ENCODE measurements at places on chromosomes 6 and 20. TPM values are rescaled to one million over a fixed set of nuclear protein-coding genes. Genes with fewer than 3 reads are reported as not detected.

Gene FAM162B
- total RNA-seq, result 5.2 TPM

Gene HLA-DQB1
- total RNA-seq, result 4.6 TPM

Gene GPX5
- not detected for total RNA-seq

Gene NOX3
- total RNA-seq, result not detected

Gene ATXN1
- 36.7 TPM for total RNA-seq

Gene CAPN11
- total RNA-seq, result 0.97 TPM

Gene PRR18
- total RNA-seq, result 0.26 TPM

Gene IPCEF1
- total RNA-seq, result 1.2 TPM

Gene MC3R
- not detected for total RNA-seq

Gene ASF1A
- total RNA-seq, result 19.2 TPM

Gene CD40
- total RNA-seq, result 13.7 TPM

Gene PPP1R3G
- total RNA-seq, result 7.4 TPM

Gene IP6K3
- 23.8 TPM for total RNA-seq

Gene OR2J2
- not detected for total RNA-seq

Gene POM121L2
- total RNA-seq, result not detected

Gene MCUR1
- total RNA-seq, result 21.1 TPM

Gene TRERF1
- 1.2 TPM for total RNA-seq

Gene TBX18
- total RNA-seq, result 10.1 TPM

Gene AARS2
- total RNA-seq, result 9.6 TPM

Gene POU5F1
- total RNA-seq, result 0.71 TPM

Gene CRISP3
- not detected for total RNA-seq

Gene TAGAP
- total RNA-seq, result 2.6 TPM

Gene PACRG
- 4.5 TPM for total RNA-seq

Gene SCRT2
- total RNA-seq, result not detected

Gene HEY2
- 2.5 TPM for total RNA-seq

Gene PDRG1
- total RNA-seq, result 9.6 TPM

Gene ASIP
- 1.5 TPM for total RNA-seq

Gene BEND3
- 1.1 TPM for total RNA-seq

Gene C20orf144
- total RNA-seq, result not detected

Gene SYCP2
- 1.8 TPM for total RNA-seq

Gene PGC
- not detected for total RNA-seq

Gene DYNLT2
- total RNA-seq, result 0.59 TPM

Gene ARMH2
- total RNA-seq, result not detected

Gene PGBD1
- 2.7 TPM for total RNA-seq

Gene RAET1E
- total RNA-seq, result 0.89 TPM

Gene RFX6
- not detected for total RNA-seq

Gene BPIFB4
- not detected for total RNA-seq

Gene HLA-DMB
- total RNA-seq, result 15.8 TPM

Gene LPIN3
- total RNA-seq, result 12.1 TPM

Gene EYA2
- total RNA-seq, result 3.0 TPM

Gene LTB
- 1.4 TPM for total RNA-seq

Gene PBOV1
- total RNA-seq, result not detected

Gene UNC5CL
- 0.86 TPM for total RNA-seq

Gene PLTP
- total RNA-seq, result 86.4 TPM

Gene SLC17A3
- not detected for total RNA-seq

Gene CTSZ
- 166 TPM for total RNA-seq

Gene MYLK4
- total RNA-seq, result 1.6 TPM

Gene OR11A1
- not detected for total RNA-seq

Gene LY6G5B
- 8.8 TPM for total RNA-seq

Gene BPIFA1
- total RNA-seq, result not detected

Gene FERMT1
- 1.5 TPM for total RNA-seq

Gene TNF
- total RNA-seq, result 0.53 TPM

Gene TGM3
- not detected for total RNA-seq

Gene MUC21
- total RNA-seq, result not detected

Gene SPATA25
- 2.2 TPM for total RNA-seq

Gene SCGN
- 1.4 TPM for total RNA-seq

Data from left cardiac atrium (tissue), 4 donors.